Nucleus accumbens (tissue), 56 donors: ENCODE measurements at places on chromosomes 1 and 21.

DNA sequence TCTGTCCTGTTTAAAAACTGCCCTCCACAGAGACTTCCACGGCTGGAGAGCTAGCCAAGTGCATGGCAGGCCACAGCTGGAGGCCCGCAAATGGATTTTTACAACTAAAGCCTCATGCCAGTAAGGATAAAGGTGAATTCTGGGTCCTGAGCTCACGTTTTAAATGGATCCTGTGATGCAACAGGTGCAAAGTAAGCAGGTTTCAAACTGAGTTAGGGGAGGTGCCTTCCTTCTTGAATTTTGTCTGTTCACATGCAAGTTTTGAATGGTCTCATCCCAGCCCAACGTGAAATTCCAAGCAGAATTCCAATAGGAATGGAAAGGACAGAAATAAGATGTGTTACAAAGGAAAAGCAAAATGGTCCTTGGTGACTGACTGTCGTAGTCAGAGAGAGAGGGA is 36.2 kb upstream of the A3GALT2 start:
- no peak for DNase-seq

- DNase-seq: no peak
These were observed 2291.1 kb downstream of the MRPL39 start for GRCh38 chr21:23316190-23316589.

DNA sequence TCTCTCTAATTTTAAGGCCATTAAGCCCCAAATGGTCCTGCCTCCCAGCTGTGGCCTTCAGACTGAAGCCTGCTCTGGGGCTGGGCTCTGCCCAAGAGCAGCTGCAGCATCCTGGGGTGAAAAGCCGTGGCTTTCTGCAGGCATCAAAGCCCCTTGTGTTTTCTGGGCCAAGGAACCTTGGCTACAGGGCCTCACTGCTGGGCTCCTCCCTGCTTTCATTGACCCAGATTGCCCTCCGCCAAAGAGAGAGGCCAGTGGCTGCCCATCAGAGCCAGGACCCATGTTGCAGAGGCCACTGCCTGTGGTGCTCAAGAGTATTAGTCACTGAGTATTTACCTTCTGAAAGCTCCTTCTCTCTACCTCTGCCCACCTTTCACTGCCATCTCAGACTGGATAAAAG is 1.6 kb downstream of the ZNF648 start:
- DNase-seq: peak; percentile 19

- no peak for DNase-seq
These were observed 14.9 kb downstream of the TTC34 start for GRCh38 chr1:2786329-2787162.

DNA sequence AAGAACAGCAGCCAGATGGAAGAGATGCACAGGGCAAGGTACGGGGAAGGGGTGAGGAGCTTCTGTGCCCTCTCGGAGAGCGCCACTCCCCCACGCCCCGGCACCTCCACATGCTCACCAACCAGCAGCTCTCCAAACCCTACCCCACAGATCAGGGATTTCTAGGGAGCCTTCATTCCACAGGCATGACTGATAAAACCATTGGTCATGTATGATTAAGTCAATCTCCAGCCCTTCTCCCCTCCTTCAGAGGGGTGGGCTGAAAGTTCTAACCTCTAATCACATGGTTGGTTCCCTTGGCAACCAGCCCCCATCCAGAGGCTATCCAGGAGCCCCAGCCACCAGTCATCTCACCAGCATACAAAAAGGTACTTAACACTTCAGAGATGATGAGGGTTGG is 144.7 kb downstream of the TGFBR3 start:
- DNase-seq: no peak

DNA sequence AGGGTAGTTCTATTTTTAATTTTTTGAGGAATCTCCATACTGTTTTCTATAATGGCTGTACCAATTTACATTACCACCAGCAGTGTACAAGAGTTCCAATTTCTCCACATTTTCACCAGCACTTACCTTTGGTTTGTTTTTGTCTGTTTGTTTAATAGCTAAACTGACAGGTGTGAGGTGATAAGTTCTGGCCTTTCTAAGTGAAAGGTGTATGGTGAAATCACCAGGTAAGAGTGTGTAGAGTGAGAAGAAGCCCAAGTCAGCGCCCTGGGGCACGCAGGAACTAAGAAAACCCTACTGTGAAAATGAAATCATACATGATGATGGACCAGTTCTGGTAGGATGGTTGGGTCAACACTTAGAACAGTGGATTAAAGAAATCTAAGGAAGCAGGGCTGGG is 34.5 kb downstream of the BTG3 start:
- no peak for DNase-seq

GRCh38 chr1:206685334-206685768 is 646 bp downstream of the MAPKAPK2 start:
- DNase-seq: no peak

DNA sequence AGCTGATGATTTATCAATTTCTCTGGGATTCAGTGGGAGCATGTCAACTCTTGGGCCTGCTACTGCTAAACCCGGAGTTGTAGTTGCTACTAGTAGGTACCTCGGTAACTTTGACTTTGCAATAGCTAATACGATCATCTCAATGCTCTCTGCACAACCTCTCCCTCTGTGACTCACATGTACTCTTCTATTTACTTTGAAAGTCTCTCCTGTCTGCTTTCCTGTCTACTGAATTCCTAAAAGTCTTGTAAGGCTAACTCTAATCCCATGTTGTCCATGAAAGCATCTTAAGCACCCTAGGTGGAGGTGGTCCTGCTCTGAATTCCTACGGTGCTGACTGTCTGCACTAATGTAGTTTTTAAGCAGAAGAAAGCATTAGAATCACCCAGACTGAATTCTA is 29.3 kb downstream of the SLC9C2 start:
- no peak for DNase-seq

GRCh38 chr1:94702442-94702815 is 117.7 kb upstream of the SLC44A3 start:
- no peak for DNase-seq

- DNase-seq: no peak
These were observed 26.6 kb upstream of the MPZL1 start for GRCh38 chr1:167695147-167695546.

DNA sequence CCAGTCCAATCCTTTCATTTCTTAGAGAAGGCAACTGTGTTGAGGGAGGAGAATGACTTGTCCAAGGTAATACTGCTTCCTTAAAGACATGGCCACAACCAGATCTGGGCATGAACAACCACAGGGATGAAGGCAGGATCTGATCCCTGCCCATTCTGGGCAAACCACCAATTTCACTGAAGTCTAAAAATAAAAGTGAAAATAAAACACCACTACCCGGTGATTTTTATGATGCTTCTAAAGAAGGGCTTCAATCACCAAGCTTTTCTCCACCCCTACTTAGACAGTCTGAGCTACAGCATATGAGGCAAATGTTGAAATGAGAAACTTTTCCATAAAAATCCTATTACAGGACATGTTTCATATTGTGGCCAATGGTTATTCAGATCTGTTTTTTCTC is 133.0 kb downstream of the PTPN14 start:
- DNase-seq: no peak

GRCh38 chr1:230084408-230085177 is 17.6 kb downstream of the GALNT2 start:
- DNase-seq: no peak

GRCh38 chr1:11753555-11754208 is 8.3 kb upstream of the C1orf167 start:
- DNase-seq: no peak

DNA sequence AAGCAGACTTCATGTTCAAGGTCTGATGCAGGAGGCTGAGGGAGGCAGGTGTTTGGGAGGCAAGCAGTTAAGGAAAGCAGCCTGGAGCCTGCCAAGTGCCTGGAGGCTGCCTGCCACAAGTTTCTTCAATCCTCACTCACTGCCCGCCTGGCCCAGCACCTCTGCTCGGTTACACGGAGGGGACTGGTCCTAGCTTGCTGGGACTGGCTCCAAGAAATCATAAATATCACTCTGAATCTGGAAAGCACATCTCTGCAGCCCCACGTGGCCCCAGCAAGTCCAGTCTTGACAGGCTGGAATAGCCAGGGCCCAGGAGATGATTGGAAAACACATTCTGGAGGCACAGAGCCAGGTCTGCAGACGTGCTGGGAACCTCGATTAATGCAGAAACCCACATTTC is 83.9 kb downstream of the BCAR3 start:
- peak; percentile 17 for DNase-seq

DNA sequence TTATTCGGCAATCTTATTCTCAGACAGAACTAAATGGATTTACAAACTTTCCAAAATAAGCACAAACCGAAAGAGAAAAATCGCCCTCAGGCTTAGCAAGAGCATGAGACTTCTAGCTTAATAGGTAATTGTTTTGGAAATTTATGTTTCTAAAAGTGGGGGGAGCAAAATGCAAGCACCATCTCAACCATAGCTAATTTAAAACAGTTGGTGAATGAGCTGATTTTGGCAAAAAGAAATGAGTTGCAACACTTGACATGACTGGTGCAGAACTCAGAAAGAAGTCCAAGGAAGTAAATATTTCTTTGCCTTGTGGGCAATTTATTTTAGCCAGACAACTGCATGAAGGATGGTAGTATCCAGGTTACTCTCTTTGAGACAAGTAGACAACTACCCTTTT is 71.5 kb upstream of the PTGFR start:
- DNase-seq: no peak

- DNase-seq: no peak
These were observed 141.4 kb downstream of the SYF2 start for GRCh38 chr1:25090707-25091422.

DNA sequence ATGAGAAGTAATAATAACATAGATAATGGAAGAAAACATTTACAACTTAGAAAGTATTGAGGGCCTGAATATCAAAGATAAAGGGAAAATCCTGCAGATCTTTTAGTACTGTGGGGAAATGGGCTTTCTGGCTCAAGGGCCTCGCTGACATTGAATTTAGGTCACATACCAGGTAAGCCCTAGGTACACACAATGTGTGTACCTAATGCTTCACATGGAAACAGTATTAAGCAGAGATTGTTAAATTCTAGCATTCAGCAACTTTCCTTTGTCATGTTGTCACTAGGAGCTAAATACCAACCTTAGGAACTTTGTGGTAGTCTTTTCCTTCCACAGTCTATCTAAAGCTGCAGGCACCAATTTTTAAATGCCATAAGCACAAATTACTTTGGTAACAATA is 49.7 kb downstream of the ODF2L start:
- no peak for DNase-seq

- no peak for DNase-seq
These were observed 28.8 kb downstream of the COP1 start for GRCh38 chr1:176178316-176178715.

DNA sequence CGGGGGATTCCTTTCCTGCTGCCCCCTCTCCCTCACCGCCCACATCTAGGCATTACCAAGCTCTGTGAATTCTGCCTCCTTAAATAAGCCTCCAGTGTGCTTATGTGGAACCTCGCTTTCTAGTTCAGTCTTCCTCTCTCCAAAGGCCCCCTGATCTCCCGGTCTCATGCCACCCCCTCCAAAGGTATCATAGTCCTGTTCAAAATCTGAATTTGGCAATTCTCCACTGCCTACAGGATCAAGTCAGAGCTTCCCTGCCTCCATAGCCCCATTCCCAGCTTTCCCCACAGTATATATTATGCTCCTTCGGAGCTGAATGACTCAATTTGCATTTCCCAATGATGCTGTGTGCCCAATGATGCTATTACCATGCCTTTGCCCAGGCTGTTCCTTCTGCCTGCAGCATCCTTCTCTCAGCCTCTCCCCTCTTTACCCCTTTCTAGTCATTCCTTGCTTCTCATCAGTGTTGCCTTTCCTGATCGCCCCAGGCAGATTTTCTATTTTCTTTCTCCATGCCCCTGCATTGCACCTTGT is 1.7 kb downstream of the AZIN2 start:
- no peak for DNase-seq

GRCh38 chr1:6447818-6448748 is 17.9 kb downstream of the TNFRSF25 start:
- no peak for DNase-seq

GRCh38 chr1:119554183-119554582 is 47.2 kb downstream of the HSD3B1 start:
- peak; percentile 14 for DNase-seq

- no peak for DNase-seq
These were observed 26.8 kb downstream of the TMEM201 start for GRCh38 chr1:9615316-9616063.

- DNase-seq: no peak
These were observed 47.4 kb downstream of the KCNAB2 start for GRCh38 chr1:6093071-6093470.

DNA sequence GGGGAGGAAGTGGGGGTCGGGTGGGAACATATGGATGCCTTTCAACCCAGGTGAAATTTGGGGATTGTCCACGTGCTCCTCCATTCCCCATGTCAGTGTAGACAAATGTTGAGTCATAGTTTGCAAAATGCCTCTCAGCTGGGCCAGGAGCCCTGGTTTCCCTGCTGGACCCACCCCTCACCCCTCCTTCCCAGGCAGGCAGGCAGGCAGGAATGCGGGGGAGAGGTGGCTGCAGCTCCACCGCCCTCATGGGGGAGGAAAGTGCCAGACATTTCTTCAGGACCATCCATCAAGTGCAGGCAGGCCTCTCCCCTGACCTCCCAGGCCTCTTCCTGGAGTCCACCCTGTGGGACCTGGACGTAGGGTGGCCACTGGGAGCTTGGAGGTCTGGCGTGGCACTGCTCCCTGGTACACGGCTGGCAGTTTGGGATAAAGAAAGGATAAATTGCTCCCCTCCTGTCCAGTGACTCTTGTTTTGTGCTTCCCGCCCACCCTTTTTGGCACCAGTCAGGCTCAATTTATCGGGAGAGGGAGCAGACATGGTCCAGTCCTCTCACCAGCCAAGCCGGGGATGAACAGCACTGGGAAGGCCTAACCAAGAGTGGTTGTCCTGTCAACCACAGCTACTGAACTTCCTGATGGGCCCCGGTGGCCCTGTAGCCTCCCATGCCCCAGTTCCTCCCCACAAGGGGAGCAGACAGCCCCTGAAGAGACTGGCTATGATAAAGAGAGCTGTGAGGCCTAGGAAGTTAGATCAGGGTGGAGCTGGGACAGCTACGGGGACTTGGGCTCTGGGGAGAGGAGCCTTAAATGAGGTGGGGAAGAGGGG is 18.9 kb downstream of the NPR1 start:
- no peak for DNase-seq

- DNase-seq: no peak
These were observed 5.0 kb upstream of the RNF11 start for GRCh38 chr1:51231120-51231519.

GRCh38 chr1:211920141-211920572 is 89.6 kb upstream of the LPGAT1 start:
- DNase-seq: no peak

GRCh38 chr1:171595324-171595723 is 26.7 kb upstream of the MYOCOS start:
- no peak for DNase-seq

- DNase-seq: no peak
These were observed 387.2 kb downstream of the PTPRU start for GRCh38 chr1:29623501-29623900.

DNA sequence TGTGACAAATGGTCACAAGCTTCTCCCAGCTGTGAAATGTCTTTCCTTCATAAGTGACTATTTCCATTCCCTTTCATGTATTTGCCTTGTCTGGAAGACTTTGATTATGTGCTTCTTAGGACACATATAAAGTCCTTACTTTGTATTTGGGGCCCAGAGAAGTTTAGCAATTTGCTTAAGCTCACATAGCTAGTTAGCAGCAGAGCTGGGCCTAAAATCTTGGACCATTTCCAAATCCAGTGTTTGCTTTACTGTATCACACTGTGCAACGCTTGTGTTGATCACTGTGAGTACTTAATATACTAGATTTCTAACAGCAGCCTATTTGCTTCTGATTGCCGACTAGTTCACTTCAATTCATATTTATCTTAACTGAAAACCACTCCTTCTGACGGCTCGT is 2.2 kb upstream of the KCNA3 start:
- no peak for DNase-seq

GRCh38 chr1:179014123-179014522 is 11.6 kb upstream of the FAM20B start:
- no peak for DNase-seq

GRCh38 chr1:56202796-56203492 is 376.4 kb downstream of the PLPP3 start:
- no peak for DNase-seq
